ENCODE measurements at places on chromosomes 2 and 18.

- DNase-seq = no peak
Measured at GRCh38 chr18:48442761-48443160, 33.6 kb upstream of the ZBTB7C start.

DNA sequence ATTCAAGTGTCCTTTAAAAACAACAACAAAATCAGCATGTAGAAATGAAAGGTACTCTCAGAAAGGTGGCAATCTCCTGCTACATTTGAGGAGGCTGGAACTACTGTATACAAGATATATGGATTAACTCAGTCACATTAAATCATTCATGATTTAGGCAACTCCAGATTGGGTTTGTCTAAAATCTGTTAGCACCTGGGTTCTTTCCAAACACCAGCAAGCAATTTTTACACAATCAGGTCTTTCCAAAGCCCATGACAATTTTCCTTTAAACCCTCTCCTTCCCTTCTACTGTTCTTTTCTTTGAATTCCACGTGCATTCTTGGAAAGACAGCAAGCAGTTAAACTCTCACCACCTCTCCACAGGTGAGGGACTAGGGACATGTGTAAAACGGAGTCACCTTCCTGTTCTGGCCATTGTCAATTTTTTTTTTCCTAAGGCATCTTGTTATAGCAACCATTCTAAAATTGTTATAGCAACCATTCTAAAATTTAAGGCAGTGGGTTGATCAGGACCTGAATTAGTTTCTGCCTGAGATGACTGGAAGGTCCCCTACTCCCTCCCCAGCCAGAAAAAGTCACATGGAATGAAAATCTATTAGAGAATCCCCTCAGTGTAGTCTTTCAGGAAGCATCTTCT, 113.9 kb downstream of the ANKRD44 start:
- no peak for DNase-seq

GRCh38 chr2:144605231-144605840, 85.4 kb upstream of the ZEB2 start:
- DNase-seq = no peak

DNA sequence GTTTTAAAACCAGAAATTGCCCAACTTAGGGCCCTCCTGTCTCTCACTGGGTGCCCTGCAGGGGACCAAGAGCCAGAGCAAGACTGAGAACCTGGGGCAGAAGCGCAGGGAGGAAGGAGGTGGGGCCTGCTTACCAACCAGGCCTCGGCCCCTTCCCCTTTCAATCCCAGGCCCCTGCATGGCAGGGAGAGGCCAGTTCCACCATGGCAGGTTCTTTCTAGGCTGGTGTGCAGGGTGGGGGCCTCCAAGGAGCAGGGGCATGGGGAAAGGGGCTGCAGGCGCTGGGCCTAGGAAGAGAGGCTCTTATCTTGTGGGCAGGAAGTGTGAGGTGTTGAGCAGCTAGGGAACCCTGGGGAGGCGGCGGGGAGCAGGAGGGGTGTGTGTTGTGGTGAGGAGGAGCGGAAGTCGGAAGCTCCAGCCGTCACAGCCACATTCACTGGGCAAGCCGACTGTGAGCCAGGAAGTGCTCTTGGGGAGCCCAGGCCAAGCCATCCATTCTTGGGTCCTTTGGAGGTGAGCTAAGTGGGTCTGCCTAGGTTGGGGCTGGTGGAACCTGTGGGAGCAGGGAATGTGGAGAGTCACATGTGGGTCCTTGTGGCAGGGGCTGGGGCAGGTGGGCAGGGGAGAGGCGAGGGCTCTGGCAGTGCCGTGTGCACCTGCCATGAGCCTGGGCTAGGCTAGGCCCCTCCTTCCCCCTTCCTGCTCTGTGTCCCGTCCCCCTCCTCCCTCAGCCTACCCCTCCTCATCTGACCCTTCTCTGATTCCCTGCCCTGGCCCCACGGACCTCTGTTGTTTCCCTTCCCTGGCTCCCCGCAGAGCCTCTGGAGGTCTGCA, at the start of gene PSD4:
Gene PSD4 (plus strand): TSS at position 430 of the 834 bp plus-strand sequence. CDS start 8,486 bp downstream, outside the sequence.
- peak; percentile 57 for DNase-seq

GRCh38 chr2:225995796-225996461, 596.4 kb downstream of the NYAP2 start:
- DNase-seq = no peak
